ENCODE measurements at places on chromosomes 5 and 9. TPM values are rescaled to one million over a fixed set of nuclear protein-coding genes. Genes with fewer than 3 reads are reported as not detected.

DNA sequence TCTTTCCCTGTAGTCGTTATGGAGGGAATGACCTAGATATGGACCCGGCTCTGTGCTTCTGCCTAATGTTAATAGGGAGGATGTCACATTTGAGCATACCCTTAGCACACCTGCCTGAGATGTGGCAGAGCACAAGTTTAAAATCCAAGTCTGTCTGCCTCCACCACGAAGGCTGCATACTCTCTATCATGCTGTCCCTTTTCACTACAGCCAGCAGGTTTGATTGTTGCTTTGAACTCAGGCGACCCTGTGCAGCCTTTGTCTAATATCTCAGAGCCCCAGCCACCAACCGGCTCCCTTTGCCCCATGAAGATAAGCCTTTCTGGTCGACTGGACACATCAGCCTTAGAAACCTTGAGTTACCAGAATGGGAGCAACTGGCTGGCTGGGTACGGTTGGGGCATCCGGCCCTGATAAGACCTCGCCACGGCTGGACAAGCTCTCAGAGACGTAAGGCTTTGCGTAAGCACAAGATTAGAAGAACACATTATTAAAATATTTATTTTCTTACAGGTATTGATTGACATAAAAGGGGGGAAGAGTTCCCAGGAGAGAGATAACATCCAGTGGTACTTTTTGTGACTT, 222.0 kb upstream of the TRIM32 start:
- H3K27me3 ChIP-seq = no peaks in the 10 kb centered on the region
- H3K4me1 ChIP-seq = peaks cover 21% of the 10 kb centered on the region
- peaks cover 2% of the 10 kb centered on the region for H3K36me3 ChIP-seq
- H3K27ac ChIP-seq = no peak overlapping the region
- no peak overlapping the region for H3K4me3 ChIP-seq

DNA sequence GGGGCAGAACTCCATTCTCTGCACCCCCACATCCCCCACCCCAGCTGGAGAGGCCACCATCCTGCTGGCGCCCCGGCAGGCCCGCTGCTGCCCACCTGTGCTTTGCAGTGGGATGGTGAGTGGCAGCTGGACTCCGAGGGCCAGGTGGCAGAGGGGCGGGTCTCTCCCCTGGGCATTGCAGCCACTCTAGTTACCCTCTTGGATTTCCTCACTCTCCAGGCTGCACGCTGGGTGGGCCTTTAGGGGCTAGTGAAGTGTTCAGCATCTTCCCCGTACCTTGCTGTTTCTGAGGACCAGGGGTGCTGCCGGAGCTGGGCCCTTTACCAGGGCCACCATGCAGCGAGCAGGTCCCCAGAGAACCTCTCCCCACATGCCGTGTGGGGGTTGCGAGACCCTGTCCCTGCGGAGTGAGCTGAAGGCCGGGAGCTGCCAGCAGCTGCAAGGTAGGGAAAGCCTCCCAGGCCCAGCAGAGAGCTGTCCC, 88.4 kb upstream of the SH3PXD2B start:
- peaks cover 12% of the 10 kb centered on the region for H3K4me1 ChIP-seq
- H3K27me3 ChIP-seq = peaks cover 4% of the 10 kb centered on the region
- no peak overlapping the region for H3K27ac ChIP-seq
- H3K4me3 ChIP-seq = no peak overlapping the region
- H3K36me3 ChIP-seq = no peaks in the 10 kb centered on the region

- peaks cover 5% of the 10 kb centered on the region for H3K4me1 ChIP-seq
- peaks cover 9% of the 10 kb centered on the region for H3K27me3 ChIP-seq
- peak; percentile 65 for DNase-seq
- no peak within 1 kb of the TSS for H3K27ac ChIP-seq
Observed at GRCh38 chr5:179060116-179061008, at the start of gene ZNF354C. Gene ZNF354C, plus strand, starts transcription at chr5:179060373. Its CDS starts 1,696 bp downstream, at chr5:179062069.

DNA sequence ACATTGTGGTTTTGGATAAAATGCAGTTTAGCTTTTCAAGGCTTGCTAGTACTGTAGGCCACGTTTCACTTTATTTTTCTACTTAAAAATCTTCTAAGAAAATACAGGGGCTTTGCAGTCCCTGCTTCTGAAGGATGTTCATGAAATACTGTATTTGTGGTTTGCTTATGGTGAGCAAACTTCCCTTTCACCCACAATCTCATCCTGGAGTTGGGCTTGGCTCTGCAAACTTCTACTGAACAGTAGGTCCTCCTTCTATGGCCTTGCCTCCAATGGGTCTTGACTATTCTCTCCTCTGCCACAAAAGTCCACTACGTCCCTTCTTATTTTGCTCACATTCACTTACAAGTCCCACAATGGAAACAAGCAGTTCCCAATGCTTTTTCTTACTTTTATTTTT, 502.7 kb upstream of the KLF4 start:
- H3K36me3 ChIP-seq = no peaks in the 10 kb centered on the region
- H3K4me1 ChIP-seq = no peaks in the 10 kb centered on the region
- peaks cover 2% of the 10 kb centered on the region for H3K27me3 ChIP-seq

GRCh38 chr5:142636093-142636492, 49.8 kb downstream of the FGF1 start:
- H3K36me3 ChIP-seq = no peaks in the 10 kb centered on the region
- H3K4me3 ChIP-seq = no peak overlapping the region
- peak overlapping the region; percentile 22 for H3K27ac ChIP-seq
- no peak for DNase-seq
- no peaks in the 10 kb centered on the region for H3K27me3 ChIP-seq

GRCh38 chr5:78830528-78831046, 154.5 kb downstream of the ARSB start:
- no peak overlapping the region for H3K4me3 ChIP-seq
- H3K36me3 ChIP-seq = peaks cover 4% of the 10 kb centered on the region
- peaks cover 19% of the 10 kb centered on the region for H3K4me1 ChIP-seq
- H3K27me3 ChIP-seq = no peaks in the 10 kb centered on the region
- no peak for DNase-seq
- peak overlapping the region; percentile 81 for H3K27ac ChIP-seq

DNA sequence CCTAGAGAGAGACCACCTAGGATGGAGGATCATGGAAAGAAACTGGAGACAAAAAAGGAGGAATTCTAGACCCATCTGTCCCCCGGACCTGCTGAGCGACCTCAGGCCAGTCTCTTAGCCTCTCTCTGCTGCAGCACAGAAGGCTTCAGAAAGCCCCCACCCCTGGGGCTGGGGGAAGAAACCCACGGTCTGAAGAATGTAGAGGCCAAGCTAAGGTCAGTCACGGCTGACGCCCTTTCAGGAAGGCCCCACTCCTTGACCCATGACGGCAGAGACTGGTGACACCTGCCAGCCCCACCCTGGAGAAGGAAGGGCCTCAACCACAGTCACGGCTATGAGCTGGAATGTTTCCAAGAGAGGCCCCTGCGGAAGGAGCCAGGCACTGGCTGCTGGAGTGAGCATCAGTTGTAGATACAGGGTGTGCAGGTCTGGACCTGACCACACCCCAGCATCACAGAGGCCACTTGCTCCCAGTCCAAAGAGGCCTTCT, 120.5 kb upstream of the BOD1 start:
- H3K4me3 ChIP-seq = no peak overlapping the region
- H3K27ac ChIP-seq = no peak overlapping the region
- no peak for DNase-seq
- peaks cover 17% of the 10 kb centered on the region for H3K4me1 ChIP-seq

DNA sequence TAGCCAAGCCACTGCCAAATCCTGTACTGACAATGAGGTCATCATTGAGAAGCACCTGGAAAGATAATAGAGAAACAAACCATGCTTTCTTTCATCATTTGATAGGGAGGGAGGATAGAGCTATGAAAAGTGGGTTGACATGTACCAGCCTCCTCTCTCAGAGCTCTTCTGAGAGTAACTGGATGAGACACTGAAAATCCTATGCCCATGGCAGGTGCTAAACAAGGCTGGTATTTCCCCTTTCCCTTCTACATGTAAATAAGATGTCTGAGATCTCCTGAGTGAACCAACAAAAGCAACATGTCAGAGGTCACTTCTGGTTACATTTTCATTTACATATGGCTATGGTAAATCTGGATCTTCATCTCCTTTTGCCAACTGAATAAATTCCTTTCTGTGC, 45.3 kb upstream of the TRAF1 start:
- no peaks in the 10 kb centered on the region for H3K36me3 ChIP-seq
- H3K4me1 ChIP-seq = peaks cover 40% of the 10 kb centered on the region
- no peak overlapping the region for H3K4me3 ChIP-seq
- H3K27me3 ChIP-seq = peaks cover 3% of the 10 kb centered on the region

- H3K36me3 ChIP-seq = no peaks in the 10 kb centered on the region
- no peak overlapping the region for H3K4me3 ChIP-seq
- H3K27me3 ChIP-seq = no peaks in the 10 kb centered on the region
- peaks cover 17% of the 10 kb centered on the region for H3K4me1 ChIP-seq
Observed at GRCh38 chr5:76376148-76376865, 26.8 kb upstream of the IQGAP2 start.

DNA sequence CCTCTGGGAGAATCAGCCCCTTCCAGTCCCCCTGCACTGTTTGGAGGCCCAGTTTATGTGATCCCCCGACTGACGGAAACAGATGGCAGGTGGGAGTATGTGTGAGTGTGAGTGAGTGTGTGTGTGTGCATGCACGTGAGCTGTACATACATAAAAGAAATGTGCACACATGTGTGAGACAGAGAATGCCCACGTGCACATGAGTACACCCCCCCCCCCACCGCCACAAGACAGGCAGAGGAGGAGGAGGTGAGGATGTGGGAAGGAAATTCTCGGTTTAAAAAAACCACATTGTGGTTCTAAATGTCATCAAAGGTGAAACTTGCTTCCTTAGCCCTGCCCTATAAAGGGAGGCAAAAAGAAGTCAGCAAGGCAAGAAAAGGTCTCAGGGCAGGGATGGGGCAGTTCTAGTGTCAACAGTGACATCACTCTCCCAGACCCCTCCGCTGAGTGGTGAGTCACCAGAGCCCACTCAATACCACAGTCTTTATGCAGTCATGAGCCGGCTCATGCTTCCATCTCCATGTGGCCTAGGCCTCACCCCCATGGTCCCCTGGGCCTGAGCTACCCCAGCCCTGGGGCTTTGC, 79.2 kb upstream of the HSPA9 start:
- DNase-seq = no peak
- H3K27ac ChIP-seq = peak overlapping the region; percentile 79
- no peaks in the 10 kb centered on the region for H3K36me3 ChIP-seq
- peaks cover 28% of the 10 kb centered on the region for H3K4me1 ChIP-seq
- no peaks in the 10 kb centered on the region for H3K27me3 ChIP-seq

GRCh38 chr5:172496671-172497371, 42.5 kb upstream of the SH3PXD2B start:
- H3K4me3 ChIP-seq = no peak overlapping the region
- no peaks in the 10 kb centered on the region for H3K27me3 ChIP-seq
- no peak for DNase-seq
- H3K36me3 ChIP-seq = no peaks in the 10 kb centered on the region
- H3K27ac ChIP-seq = no peak overlapping the region
- H3K4me1 ChIP-seq = peaks cover 16% of the 10 kb centered on the region

- peaks cover 49% of the 10 kb centered on the region for H3K4me1 ChIP-seq
- H3K27me3 ChIP-seq = no peaks in the 10 kb centered on the region
- peak overlapping the region; percentile 22 for H3K27ac ChIP-seq
Observed at GRCh38 chr5:154276261-154276972, 85.9 kb downstream of the GALNT10 start.

GRCh38 chr9:38026021-38026809, 42.8 kb downstream of the SHB start:
- peak overlapping the region; percentile 92 for H3K27ac ChIP-seq
- DNase-seq = no peak
- H3K27me3 ChIP-seq = no peaks in the 10 kb centered on the region
- no peak overlapping the region for H3K4me3 ChIP-seq
- peaks cover 52% of the 10 kb centered on the region for H3K4me1 ChIP-seq
- no peaks in the 10 kb centered on the region for H3K36me3 ChIP-seq

The GRXCR2 gene
- total RNA-seq = not detected

The USP20 gene
- 31.1 TPM for total RNA-seq

The ENTREP1 gene
- total RNA-seq = 0.44 TPM

The ITGA2 gene
- 1.7 TPM for total RNA-seq

The SYNPO gene
- 1.5 TPM for total RNA-seq

The ELOVL7 gene
- 0.96 TPM for total RNA-seq

The DMRTA1 gene
- total RNA-seq = 2.7 TPM

The BTNL3 gene
- total RNA-seq = not detected

The OR2V1 gene
- not detected for total RNA-seq
